ENCODE measurements at places on chromosomes 16 and 17. TPM values are rescaled to one million over a fixed set of nuclear protein-coding genes. Genes with fewer than 3 reads are reported as not detected.

- H3K27ac ChIP-seq, result peak overlapping the region; percentile 27
- peaks cover 22% of the 10 kb centered on the region for H3K27me3 ChIP-seq
- DNase-seq, result peak; percentile 37
- no peak overlapping the region for H3K4me3 ChIP-seq
Measured at GRCh38 chr16:50259334-50260205, 6.8 kb upstream of the ADCY7 start.

The DBF4B gene
- total RNA-seq, result 4.7 TPM

- no peak overlapping the region for H3K4me3 ChIP-seq
- no peaks in the 10 kb centered on the region for H3K36me3 ChIP-seq
- no peak overlapping the region for H3K27ac ChIP-seq
- peaks cover 39% of the 10 kb centered on the region for H3K4me1 ChIP-seq
Measured at GRCh38 chr16:67216612-67217490, 10.1 kb upstream of the TMEM208 start.

The PIRT gene
- total RNA-seq, result not detected

DNA sequence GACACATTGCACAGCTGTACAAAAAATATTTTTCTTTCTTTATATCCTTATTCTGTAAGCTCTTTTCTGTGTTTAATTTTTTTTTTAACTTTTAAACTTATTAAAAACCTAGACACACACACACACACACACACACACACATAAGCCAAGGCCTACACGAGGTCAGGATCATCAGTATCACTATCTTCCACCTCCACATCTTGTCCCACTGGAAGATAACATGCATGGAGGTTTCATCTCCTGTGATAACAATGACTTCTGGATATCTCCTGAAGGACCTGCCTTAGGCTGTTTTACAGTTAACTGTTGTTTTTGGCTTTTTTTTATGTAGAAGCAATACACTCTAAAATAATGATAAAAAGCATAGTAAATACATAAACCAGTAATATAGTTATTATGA is 71.2 kb downstream of the TNRC6C start:
- H3K36me3 ChIP-seq, result peaks cover 43% of the 10 kb centered on the region
- H3K4me3 ChIP-seq, result no peak overlapping the region
- H3K27ac ChIP-seq, result no peak overlapping the region
- no peaks in the 10 kb centered on the region for H3K27me3 ChIP-seq
- H3K4me1 ChIP-seq, result peaks cover 25% of the 10 kb centered on the region

GRCh38 chr17:5226940-5227878 is 7.5 kb downstream of the SCIMP start:
- H3K4me1 ChIP-seq, result no peaks in the 10 kb centered on the region
- H3K4me3 ChIP-seq, result no peak overlapping the region
- H3K27me3 ChIP-seq, result no peaks in the 10 kb centered on the region
- H3K36me3 ChIP-seq, result peaks cover 37% of the 10 kb centered on the region

- peaks cover 99% of the 10 kb centered on the region for H3K27me3 ChIP-seq
- DNase-seq, result no peak
- no peak overlapping the region for H3K27ac ChIP-seq
- no peaks in the 10 kb centered on the region for H3K36me3 ChIP-seq
Measured at GRCh38 chr16:2963074-2963722, 877 bp upstream of the KREMEN2 start.

The KRT34 gene
- total RNA-seq, result not detected

The KRT35 gene
- total RNA-seq, result not detected

DNA sequence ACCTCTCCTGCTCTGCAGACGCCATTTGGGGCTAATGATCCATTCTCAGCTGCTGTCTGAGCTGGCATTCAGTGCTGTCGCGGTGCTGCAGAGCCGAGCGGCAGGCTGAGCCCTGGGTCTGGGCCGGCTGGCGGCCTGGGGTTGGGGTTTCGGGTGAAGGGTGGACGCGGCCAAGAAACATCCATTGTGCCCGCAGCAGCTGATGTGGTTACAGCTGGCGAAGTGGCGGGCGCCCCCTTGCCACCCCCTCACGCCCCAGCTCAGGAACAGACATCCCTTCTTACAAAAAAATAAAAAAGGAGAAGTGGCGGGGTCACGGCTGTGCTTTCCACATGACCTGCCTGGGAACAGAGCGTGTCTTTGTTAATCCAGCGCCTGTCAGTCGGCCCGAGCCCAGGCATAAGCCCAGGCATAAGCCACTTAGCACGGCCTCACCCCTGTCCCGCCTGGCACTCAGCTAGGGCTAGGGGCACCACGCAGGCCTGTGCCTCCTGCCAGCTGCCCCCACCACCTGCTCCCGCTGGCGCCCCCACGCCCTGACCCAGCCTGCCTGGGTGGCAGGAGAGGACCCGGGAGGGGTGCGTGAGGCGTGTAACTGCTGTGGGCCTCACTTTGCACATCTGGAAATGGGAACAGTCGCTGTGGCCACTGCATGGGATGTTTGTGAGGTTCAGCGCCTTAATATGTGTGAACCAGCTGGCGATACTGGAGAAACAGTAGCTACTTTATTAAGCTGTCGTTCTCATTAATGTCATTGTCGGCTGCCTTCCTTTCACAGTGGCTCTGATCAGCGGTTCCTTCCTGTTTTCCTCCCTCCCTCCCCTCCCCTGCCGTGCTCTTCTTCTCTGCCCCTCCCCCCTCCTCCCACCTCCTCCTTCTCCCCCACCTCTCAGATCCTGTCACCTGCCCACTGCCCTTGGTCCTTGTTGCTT is 197.7 kb upstream of the CIBAR2 start:
- H3K27me3 ChIP-seq, result no peaks in the 10 kb centered on the region
- no peak overlapping the region for H3K4me3 ChIP-seq
- peak overlapping the region; percentile 58 for H3K27ac ChIP-seq
- H3K4me1 ChIP-seq, result peaks cover 82% of the 10 kb centered on the region
- no peaks in the 10 kb centered on the region for H3K36me3 ChIP-seq
- DNase-seq, result no peak

GRCh38 chr16:52068447-52069074 is 478.4 kb downstream of the TOX3 start:
- no peak for DNase-seq
- peak overlapping the region; percentile 19 for H3K4me3 ChIP-seq
- H3K27ac ChIP-seq, result no peak overlapping the region
- H3K27me3 ChIP-seq, result no peaks in the 10 kb centered on the region

DNA sequence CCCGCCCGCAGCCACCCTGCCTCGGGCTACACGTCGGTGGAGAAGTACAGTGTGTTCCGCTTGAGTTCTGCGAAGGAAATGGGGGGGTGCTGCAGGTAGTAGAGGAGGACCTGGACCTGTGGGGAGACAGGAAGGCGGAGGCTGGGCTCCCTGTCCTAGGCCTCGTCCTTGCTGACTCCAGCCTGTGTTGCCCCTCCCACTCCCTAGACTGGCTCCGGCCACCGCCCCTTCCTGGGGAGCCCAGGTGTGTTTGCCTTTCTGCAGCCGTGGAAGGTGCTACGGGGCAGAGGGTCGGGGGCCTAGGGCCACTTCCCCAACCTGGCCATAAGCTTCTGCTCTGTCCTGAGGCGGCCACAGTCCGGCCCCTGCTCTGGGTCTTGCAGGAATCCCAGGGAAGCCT is 9.1 kb downstream of the TIMM22 start:
- no peaks in the 10 kb centered on the region for H3K27me3 ChIP-seq
- no peak for DNase-seq
- peaks cover 93% of the 10 kb centered on the region for H3K36me3 ChIP-seq
- H3K4me3 ChIP-seq, result no peak overlapping the region
- peak overlapping the region; percentile 90 for H3K27ac ChIP-seq
- H3K4me1 ChIP-seq, result peaks cover 52% of the 10 kb centered on the region

The RGS9 gene
- 0.36 TPM for total RNA-seq

The CLEC3A gene
- total RNA-seq, result not detected

DNA sequence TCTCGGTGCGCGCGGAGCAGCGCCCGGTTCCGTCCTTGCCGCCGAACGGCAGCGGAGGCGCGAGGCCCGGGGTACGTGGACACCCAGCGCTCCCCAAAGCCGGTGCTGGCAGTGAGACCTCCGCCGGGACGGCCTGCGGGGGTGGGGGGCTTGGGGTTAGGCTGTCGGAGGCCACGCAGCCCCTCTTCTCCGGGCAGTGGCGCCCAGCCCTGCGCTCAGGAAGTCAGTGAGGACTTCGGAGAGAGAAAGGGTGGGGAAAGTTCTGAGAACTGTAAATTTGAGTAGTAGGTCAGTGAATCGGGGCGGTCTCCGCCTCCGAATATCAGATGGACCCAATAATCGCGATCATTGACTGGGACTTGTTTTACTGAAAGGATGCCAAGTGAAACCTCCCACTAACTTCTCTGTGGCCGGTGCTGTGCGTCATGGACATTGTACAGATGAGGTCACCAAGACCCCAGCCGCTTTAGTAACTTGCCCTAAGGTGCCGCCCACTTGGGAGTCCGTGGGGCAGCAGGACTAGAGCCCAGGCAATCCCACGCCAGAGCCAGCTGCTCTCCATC is 468 bp downstream of the IL4R start:
- no peaks in the 10 kb centered on the region for H3K36me3 ChIP-seq
- DNase-seq, result peak; percentile 75
- H3K4me1 ChIP-seq, result peaks cover 56% of the 10 kb centered on the region

GRCh38 chr17:30832438-30833124 is 815 bp downstream of the ATAD5 start:
- no peaks in the 10 kb centered on the region for H3K36me3 ChIP-seq
- DNase-seq, result no peak
- peak overlapping the region; percentile 83 for H3K4me3 ChIP-seq
- no peaks in the 10 kb centered on the region for H3K27me3 ChIP-seq
- H3K4me1 ChIP-seq, result peaks cover 8% of the 10 kb centered on the region

DNA sequence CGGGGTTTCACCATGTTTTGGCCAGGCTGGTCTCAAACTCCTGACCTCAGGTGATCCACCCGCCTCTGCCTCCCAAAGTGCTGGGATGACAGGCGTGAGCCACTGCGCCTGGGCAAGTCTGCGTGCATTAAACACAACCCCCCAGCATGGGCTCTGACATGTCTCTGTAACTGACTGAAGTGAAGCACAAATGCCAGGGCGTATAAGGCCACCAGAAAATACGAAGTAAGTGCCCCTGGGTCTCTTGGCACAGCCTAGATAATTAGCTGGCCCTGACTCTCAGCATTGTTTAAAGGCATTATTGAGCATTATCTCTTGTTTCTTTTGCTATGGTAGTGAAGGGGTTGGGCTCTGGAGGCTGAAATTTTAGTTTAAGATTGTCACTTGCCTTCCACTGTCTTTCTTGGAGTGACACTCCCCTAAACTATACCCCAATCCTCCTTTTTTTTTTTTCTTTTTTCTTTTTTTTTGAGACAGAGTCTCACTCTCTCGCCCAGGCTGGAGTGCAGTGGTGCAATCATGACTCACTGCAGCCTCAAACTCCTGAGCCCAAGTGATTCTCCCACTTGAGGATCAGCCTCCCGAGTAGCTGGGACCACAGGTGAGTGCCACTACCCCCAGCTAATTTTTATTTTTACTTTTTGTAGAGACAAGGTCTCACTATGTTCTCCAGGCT is 8.2 kb upstream of the SEC14L1 start:
- no peaks in the 10 kb centered on the region for H3K27me3 ChIP-seq
- peak overlapping the region; percentile 91 for H3K27ac ChIP-seq
- peaks cover 54% of the 10 kb centered on the region for H3K4me1 ChIP-seq
- H3K4me3 ChIP-seq, result no peak overlapping the region
- no peak for DNase-seq

- no peak for DNase-seq
- no peak overlapping the region for H3K27ac ChIP-seq
- no peak overlapping the region for H3K4me3 ChIP-seq
- H3K36me3 ChIP-seq, result no peaks in the 10 kb centered on the region
- no peaks in the 10 kb centered on the region for H3K27me3 ChIP-seq
Measured at GRCh38 chr16:66131156-66131807, 235.2 kb upstream of the CDH5 start.

GRCh38 chr17:73240561-73240960 is 21.1 kb downstream of the CPSF4L start:
- H3K4me1 ChIP-seq, result no peaks in the 10 kb centered on the region
- no peak for DNase-seq
- no peak overlapping the region for H3K27ac ChIP-seq
- H3K36me3 ChIP-seq, result peaks cover 28% of the 10 kb centered on the region
- no peaks in the 10 kb centered on the region for H3K27me3 ChIP-seq

DNA sequence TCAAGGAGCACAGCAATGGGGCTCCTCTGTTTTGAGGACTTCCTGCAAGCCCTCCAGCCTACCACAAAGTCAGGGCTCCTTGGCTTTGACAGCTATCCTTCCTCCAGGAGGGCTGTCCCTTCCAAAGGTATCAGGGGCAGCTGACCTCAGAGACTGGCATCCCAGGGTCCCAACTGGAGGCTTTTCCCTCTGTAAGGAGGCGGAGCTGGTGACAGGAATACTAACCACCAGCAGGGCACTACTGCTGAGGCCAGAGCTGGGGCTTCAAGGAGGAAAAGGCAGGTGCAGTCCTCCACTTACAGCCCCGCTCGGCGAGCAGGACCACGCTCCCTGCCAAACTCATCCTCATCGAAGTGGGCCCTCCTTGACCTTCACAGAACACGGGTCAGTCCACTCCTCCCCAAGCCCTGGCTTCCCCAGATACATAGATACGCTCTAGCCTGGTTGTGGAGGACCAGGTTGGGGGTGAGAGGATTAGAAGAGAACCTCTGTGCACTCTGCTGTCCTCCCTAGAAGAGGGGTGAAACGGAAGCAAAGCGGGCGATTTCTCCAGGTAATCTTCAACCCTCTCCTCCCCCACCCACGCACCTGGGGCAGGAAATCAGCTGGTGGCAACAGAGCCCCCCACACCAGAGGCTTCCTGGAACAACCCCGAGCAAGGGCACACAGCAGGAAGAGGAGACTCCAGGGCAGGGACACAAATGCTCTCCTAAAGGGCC is 20.5 kb downstream of the ST3GAL2 start:
- peak overlapping the region; percentile 21 for H3K27ac ChIP-seq
- no peak overlapping the region for H3K4me3 ChIP-seq
- DNase-seq, result no peak
- H3K4me1 ChIP-seq, result peaks cover 90% of the 10 kb centered on the region
- H3K36me3 ChIP-seq, result peaks cover 18% of the 10 kb centered on the region
- no peaks in the 10 kb centered on the region for H3K27me3 ChIP-seq

DNA sequence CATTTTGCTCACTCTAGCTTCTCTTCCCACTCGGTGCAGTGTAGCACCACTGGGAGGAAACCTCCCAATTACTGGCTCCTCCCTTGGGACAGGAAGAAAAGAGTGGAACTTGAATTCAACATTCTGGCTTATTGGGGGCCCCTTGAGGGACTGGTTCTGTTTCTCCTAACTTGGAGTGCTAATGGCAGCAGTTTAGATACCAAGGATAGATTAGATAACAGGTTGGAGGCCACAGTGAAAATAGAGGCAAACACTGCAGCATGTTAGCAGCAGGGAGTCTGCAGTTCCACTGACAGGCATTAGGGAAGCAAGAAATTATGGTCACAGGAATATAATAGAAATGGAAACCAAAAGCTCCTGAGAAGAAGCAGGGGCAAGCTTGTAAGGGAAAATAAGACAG is 322.0 kb downstream of the ABCC12 start:
- no peak overlapping the region for H3K27ac ChIP-seq
- no peak overlapping the region for H3K4me3 ChIP-seq
- no peak for DNase-seq
- H3K4me1 ChIP-seq, result no peaks in the 10 kb centered on the region
- H3K27me3 ChIP-seq, result no peaks in the 10 kb centered on the region
- H3K36me3 ChIP-seq, result no peaks in the 10 kb centered on the region

GRCh38 chr17:36550491-36551417 is 6.0 kb downstream of the GGNBP2 start:
- H3K36me3 ChIP-seq, result no peaks in the 10 kb centered on the region
- DNase-seq, result no peak
- no peak overlapping the region for H3K27ac ChIP-seq
- no peak overlapping the region for H3K4me3 ChIP-seq

The TBC1D26 gene
- not detected for total RNA-seq

The CA5A gene
- 0.15 TPM for total RNA-seq

The MBTD1 gene
- total RNA-seq, result 4.7 TPM

The SECTM1 gene
- 4.4 TPM for total RNA-seq

GRCh38 chr16:48613061-48613957 is 3.3 kb upstream of the N4BP1 start:
- DNase-seq, result no peak
- H3K27ac ChIP-seq, result peak overlapping the region; percentile 97
- H3K4me3 ChIP-seq, result no peak overlapping the region
- no peaks in the 10 kb centered on the region for H3K36me3 ChIP-seq
- no peaks in the 10 kb centered on the region for H3K27me3 ChIP-seq
